ENCODE measurements at places on chromosomes 7 and 10. TPM values are rescaled to one million over a fixed set of nuclear protein-coding genes. Genes with fewer than 3 reads are reported as not detected.

- no peaks in the 10 kb centered on the region for H3K27me3 ChIP-seq
- peaks cover 11% of the 10 kb centered on the region for H3K4me1 ChIP-seq
- H3K36me3 ChIP-seq, result peaks cover 5% of the 10 kb centered on the region
- H3K27ac ChIP-seq, result no peak overlapping the region
Measured at GRCh38 chr7:76069238-76069638, 21.3 kb downstream of the MDH2 start.

- H3K36me3 ChIP-seq, result no peaks in the 10 kb centered on the region
- H3K27me3 ChIP-seq, result no peaks in the 10 kb centered on the region
- H3K4me1 ChIP-seq, result no peaks in the 10 kb centered on the region
- H3K4me3 ChIP-seq, result no peak overlapping the region
- DNase-seq, result no peak
- no peak overlapping the region for H3K27ac ChIP-seq
Measured at GRCh38 chr7:139332697-139333359, 8.3 kb upstream of the FMC1 start.

DNA sequence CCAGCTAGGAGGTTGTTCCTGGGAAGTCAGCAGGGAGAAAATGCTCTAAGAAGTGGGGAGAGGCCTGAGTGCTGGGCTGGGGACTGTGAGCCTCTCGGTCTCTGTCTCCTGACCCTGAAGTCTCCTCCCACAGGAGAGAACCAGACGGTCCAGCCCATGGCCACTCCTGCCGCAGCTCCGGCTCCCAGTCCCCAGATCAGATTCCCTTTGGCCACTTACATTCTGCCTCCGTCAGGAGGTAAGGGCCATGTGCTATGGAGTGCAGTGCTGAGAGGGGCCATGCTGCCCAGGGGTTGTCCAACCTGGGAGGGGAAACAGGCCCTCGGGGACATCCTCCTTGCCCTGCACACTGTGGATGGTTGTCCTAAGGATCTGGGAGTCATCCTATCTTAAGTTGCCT is 21.3 kb upstream of the ZNF467 start:
- DNase-seq, result no peak
- H3K36me3 ChIP-seq, result no peaks in the 10 kb centered on the region
- H3K4me1 ChIP-seq, result no peaks in the 10 kb centered on the region

- H3K27ac ChIP-seq, result no peak overlapping the region
- H3K4me3 ChIP-seq, result no peak overlapping the region
- H3K4me1 ChIP-seq, result no peaks in the 10 kb centered on the region
- no peaks in the 10 kb centered on the region for H3K36me3 ChIP-seq
- H3K27me3 ChIP-seq, result peaks cover 25% of the 10 kb centered on the region
Measured at GRCh38 chr10:131207584-131208532, 103.7 kb downstream of the TCERG1L start.

GRCh38 chr7:75638594-75639070 is 100.1 kb downstream of the HIP1 start:
- H3K36me3 ChIP-seq, result no peaks in the 10 kb centered on the region
- peak overlapping the region; percentile 85 for H3K27ac ChIP-seq
- peak; percentile 64 for DNase-seq
- H3K4me3 ChIP-seq, result peak overlapping the region; percentile 82

GRCh38 chr7:117955046-117955445 is 81.8 kb upstream of the CTTNBP2 start:
- no peaks in the 10 kb centered on the region for H3K27me3 ChIP-seq
- no peak overlapping the region for H3K4me3 ChIP-seq
- no peaks in the 10 kb centered on the region for H3K4me1 ChIP-seq
- no peak overlapping the region for H3K27ac ChIP-seq
- DNase-seq, result no peak
- no peaks in the 10 kb centered on the region for H3K36me3 ChIP-seq

GRCh38 chr7:103613655-103614642 is 167.9 kb upstream of the SLC26A5 start:
- no peak overlapping the region for H3K4me3 ChIP-seq
- H3K4me1 ChIP-seq, result peaks cover 14% of the 10 kb centered on the region
- H3K27me3 ChIP-seq, result no peaks in the 10 kb centered on the region
- no peaks in the 10 kb centered on the region for H3K36me3 ChIP-seq
- no peak for DNase-seq
- H3K27ac ChIP-seq, result no peak overlapping the region

DNA sequence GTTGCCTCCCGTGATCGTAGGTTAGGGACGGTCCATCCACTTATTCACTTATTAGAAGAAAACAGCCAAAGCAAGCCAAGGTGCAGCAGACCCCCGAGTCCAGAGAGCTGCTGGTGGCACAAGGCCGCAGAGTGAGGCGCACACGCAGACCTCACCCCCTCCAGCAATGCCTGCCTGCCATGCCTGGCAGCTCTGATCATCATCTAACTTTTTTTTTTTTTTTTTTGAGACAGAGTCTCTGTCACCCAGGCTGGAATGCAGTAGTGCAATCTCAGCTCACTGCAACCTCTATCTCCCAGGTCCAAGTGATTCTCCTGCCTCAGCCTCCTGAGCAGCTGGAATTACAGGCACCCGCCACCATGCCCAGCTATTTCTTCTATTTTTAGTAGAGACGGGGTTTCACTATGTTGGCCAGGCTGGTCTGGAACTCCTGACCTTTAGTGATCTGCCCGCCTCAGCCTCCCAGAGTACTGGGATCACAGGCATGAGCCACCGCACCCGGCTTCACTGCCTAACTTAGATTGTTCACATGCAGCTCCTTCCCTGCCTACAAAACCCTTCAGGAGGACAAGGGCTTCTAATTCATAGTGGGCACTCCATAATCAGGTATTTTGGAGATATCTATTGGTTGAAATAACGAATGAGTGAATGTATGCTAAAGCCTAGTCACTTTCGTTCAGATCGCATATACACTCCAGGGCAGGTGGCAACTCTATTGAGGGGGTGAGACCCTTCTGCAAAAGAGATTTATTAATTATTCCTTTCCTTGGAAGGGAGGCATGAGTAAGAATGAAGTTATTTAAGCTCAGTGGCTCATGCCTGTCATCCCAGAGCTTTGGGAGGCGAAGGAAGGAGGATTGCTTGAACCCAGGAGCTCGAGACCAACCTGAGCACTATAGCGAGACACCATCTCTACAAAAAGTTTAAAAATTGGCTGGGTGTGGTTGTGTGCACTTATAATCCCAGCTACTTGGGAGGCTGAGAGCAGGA is 15.9 kb downstream of the TRIM56 start:
- H3K27ac ChIP-seq, result peak overlapping the region; percentile 56
- DNase-seq, result no peak
- no peaks in the 10 kb centered on the region for H3K36me3 ChIP-seq
- H3K4me1 ChIP-seq, result peaks cover 41% of the 10 kb centered on the region

- no peaks in the 10 kb centered on the region for H3K4me1 ChIP-seq
- no peak for DNase-seq
- no peak overlapping the region for H3K27ac ChIP-seq
- H3K27me3 ChIP-seq, result no peaks in the 10 kb centered on the region
Measured at GRCh38 chr7:98797150-98797549, 72.7 kb downstream of the TMEM130 start.

GRCh38 chr7:145779140-145779539 is 337.5 kb upstream of the CNTNAP2 start:
- H3K4me3 ChIP-seq, result no peak overlapping the region
- no peaks in the 10 kb centered on the region for H3K36me3 ChIP-seq
- no peaks in the 10 kb centered on the region for H3K27me3 ChIP-seq
- no peak overlapping the region for H3K27ac ChIP-seq
- no peak for DNase-seq

- H3K36me3 ChIP-seq, result no peaks in the 10 kb centered on the region
- no peak overlapping the region for H3K4me3 ChIP-seq
- H3K27ac ChIP-seq, result no peak overlapping the region
- no peaks in the 10 kb centered on the region for H3K4me1 ChIP-seq
- no peaks in the 10 kb centered on the region for H3K27me3 ChIP-seq
- no peak for DNase-seq
Measured at GRCh38 chr10:89846281-89846630, 144.9 kb downstream of the KIF20B start.

GRCh38 chr7:155293721-155294510 is 3.8 kb upstream of the INSIG1 start:
- no peak overlapping the region for H3K27ac ChIP-seq
- no peaks in the 10 kb centered on the region for H3K27me3 ChIP-seq
- no peaks in the 10 kb centered on the region for H3K36me3 ChIP-seq
- DNase-seq, result no peak
- H3K4me1 ChIP-seq, result peaks cover 15% of the 10 kb centered on the region
- H3K4me3 ChIP-seq, result no peak overlapping the region

DNA sequence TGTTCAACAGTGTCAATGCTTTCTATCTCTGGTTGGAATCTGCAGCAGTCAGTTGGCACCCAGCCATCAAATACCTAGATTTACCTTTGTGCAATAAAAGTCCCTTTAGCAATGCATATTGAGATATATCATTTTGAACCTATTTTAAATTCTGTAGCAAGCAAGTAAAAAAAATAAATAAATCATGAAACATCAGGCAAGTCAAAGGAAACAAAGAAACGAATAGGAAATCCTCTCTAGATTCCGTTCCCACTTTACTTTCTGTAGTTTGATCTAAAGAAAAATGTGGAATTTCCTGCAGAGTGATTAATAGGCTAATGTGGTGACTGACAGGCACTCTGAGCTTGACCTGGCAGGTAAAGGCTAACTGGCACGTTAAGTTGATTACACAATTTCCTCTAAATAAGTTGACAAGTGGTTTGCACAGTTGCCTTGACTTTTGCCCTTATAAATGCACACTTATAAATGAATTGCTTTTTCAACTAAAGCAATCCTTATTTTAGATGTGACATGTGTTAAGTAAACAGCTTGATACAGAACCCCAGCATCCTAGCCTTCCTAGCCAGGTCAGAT is 208.1 kb upstream of the TCF7L2 start:
- no peak overlapping the region for H3K27ac ChIP-seq
- H3K4me1 ChIP-seq, result peaks cover 8% of the 10 kb centered on the region
- H3K4me3 ChIP-seq, result no peak overlapping the region
- no peaks in the 10 kb centered on the region for H3K36me3 ChIP-seq

DNA sequence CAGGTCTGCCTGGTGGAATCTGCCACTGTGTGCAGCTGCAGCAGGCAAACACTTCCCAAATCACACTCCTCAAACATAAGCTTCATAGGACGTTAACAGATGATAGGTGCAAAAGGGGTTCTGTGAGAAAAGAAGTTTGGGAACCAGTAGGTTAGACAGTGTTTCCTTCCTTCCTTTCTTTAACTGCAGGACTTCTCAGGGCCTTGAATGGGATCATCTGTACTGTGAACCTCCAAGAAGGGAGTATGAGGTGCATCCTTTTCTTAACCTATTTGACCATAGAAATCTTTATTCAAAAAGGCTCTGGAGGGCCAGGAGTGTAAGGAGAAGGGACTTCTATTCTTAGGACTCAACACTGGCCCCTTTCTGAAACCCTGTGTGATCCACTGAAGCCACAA is 33.0 kb downstream of the CAMK2B start:
- peaks cover 91% of the 10 kb centered on the region for H3K4me1 ChIP-seq
- peak overlapping the region; percentile 71 for H3K27ac ChIP-seq
- H3K4me3 ChIP-seq, result no peak overlapping the region
- no peak for DNase-seq
- peaks cover 7% of the 10 kb centered on the region for H3K27me3 ChIP-seq

- H3K36me3 ChIP-seq, result no peaks in the 10 kb centered on the region
- no peak overlapping the region for H3K27ac ChIP-seq
- no peak overlapping the region for H3K4me3 ChIP-seq
- DNase-seq, result no peak
- H3K27me3 ChIP-seq, result no peaks in the 10 kb centered on the region
- H3K4me1 ChIP-seq, result no peaks in the 10 kb centered on the region
Measured at GRCh38 chr7:19404912-19405329, 259.7 kb upstream of the FERD3L start.

TFR2 gene
- not detected for total RNA-seq

HERC4 gene
- 32.5 TPM for total RNA-seq

GRM8 gene
- not detected for total RNA-seq

ADAM8 gene
- 1.3 TPM for total RNA-seq

ITGB8 gene
- 5.7 TPM for total RNA-seq

TEX36 gene
- total RNA-seq, result not detected

TBC1D12 gene
- total RNA-seq, result 5.0 TPM

RBP3 gene
- total RNA-seq, result not detected

OPN1SW gene
- not detected for total RNA-seq

MUC12 gene
- not detected for total RNA-seq

CPVL gene
- 101 TPM for total RNA-seq

KCNIP2 gene
- total RNA-seq, result 259 TPM

NME8 gene
- total RNA-seq, result not detected
